Mesothelial cell of epicardium (in vitro differentiated cells): ENCODE measurements at places on chromosomes 6 and 20.

GRCh38 chr6:72218125-72218524, 331.8 kb downstream of the RIMS1 start:
- H3K4me1 ChIP-seq = peaks cover 30% of the 10 kb centered on the region
- DNase-seq = no peak
- H3K27ac ChIP-seq = no peak overlapping the region
- no peaks in the 10 kb centered on the region for H3K27me3 ChIP-seq
- no peaks in the 10 kb centered on the region for H3K36me3 ChIP-seq

- peak overlapping the region; percentile 22 for H3K27ac ChIP-seq
- peaks cover 25% of the 10 kb centered on the region for H3K36me3 ChIP-seq
- H3K27me3 ChIP-seq = no peaks in the 10 kb centered on the region
- H3K4me3 ChIP-seq = no peak overlapping the region
Observed at GRCh38 chr20:31708736-31709534, 13.7 kb downstream of the BCL2L1 start.

GRCh38 chr6:54307439-54307910, 766 bp upstream of the TINAG start:
- DNase-seq = no peak
- H3K36me3 ChIP-seq = no peaks in the 10 kb centered on the region
- H3K4me1 ChIP-seq = no peaks in the 10 kb centered on the region
- no peaks in the 10 kb centered on the region for H3K27me3 ChIP-seq

- no peak for DNase-seq
- no peak overlapping the region for H3K27ac ChIP-seq
- H3K4me3 ChIP-seq = no peak overlapping the region
- no peaks in the 10 kb centered on the region for H3K36me3 ChIP-seq
- H3K27me3 ChIP-seq = no peaks in the 10 kb centered on the region
Observed at GRCh38 chr6:163226836-163227485, 187.6 kb upstream of the QKI start.

DNA sequence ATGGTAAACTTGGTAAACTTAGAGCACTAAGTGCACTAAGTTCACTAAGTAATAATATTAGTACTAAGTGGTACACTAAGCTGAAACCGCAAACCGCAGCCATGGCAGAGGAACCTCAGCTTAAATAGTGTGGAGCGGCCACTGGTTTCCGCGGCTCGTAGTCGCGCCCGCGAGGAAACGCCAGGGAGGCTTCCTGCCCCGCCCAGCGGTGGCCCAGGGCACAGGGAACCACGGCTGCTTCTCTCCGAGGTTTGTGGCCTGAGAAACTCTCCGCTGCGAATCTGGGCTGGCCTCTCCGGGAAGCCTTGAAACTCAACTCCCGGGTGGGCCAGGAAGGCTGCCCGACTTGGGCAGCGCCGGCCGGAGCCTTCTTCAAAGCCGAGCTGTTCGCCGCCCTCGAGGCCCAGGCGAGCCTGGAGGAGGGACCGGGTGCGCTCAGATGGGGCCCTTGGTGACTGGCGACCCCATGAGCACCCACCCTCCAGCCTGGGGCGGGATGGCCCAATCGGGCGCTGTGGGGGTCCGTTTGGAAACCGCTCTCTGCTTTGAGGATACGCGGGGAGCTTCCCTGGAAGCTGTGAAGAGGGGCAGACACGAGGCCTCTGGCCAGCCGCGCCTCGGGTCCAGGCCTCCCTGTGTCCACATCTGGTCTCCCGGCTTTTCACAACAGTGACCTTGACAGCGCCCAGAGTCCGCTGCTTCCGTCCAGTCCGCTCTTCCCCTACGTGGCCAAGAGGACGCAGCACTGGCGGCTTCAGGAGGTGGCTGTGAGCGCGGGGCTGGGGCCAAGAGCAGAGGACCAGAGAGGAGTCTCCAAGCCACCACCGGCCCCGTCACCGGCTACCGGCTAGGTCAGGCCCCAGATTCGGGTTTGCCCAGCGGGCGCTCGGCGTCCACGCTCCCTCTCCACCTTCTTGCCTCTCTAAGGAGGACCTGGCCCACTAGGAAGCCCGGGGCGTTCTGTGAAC, 25.4 kb upstream of the HLA-E start:
- peaks cover 4% of the 10 kb centered on the region for H3K4me1 ChIP-seq
- no peaks in the 10 kb centered on the region for H3K36me3 ChIP-seq
- peaks cover 96% of the 10 kb centered on the region for H3K27me3 ChIP-seq
- no peak overlapping the region for H3K27ac ChIP-seq
- no peak overlapping the region for H3K4me3 ChIP-seq
- no peak for DNase-seq

- no peaks in the 10 kb centered on the region for H3K27me3 ChIP-seq
- H3K4me1 ChIP-seq = peaks cover 3% of the 10 kb centered on the region
- H3K36me3 ChIP-seq = peaks cover 1% of the 10 kb centered on the region
- no peak overlapping the region for H3K27ac ChIP-seq
- H3K4me3 ChIP-seq = no peak overlapping the region
Observed at GRCh38 chr6:131116755-131117360, 18.4 kb upstream of the AKAP7 start.

DNA sequence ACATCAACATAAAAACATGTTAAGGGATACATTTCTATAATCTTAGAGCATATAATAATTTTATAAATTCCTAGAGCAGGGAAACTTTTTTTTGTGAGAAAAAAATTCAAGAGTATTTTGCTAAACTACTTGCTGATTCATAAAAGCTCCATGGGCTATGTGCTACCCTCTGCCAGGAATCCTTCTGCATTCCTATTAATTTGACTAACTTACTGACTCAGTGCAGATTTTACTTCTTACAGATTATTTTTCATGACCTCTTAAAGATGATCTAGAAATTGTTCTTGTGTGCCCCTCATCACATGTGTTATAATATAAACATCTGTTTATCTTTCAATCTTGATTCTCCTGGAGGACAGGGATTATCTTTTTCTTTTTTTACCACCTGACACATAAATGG, 5.7 kb downstream of the VTA1 start:
- no peaks in the 10 kb centered on the region for H3K36me3 ChIP-seq
- H3K27ac ChIP-seq = no peak overlapping the region
- H3K4me1 ChIP-seq = peaks cover 26% of the 10 kb centered on the region
- no peak overlapping the region for H3K4me3 ChIP-seq

- H3K36me3 ChIP-seq = no peaks in the 10 kb centered on the region
- H3K4me3 ChIP-seq = peak within 1 kb of the TSS; percentile 60
Observed at GRCh38 chr20:44745598-44746366, at the start of gene KCNK15. KCNK15 (plus strand) TSS chr20:44745865; CDS start chr20:44745911, 46 bp downstream.

DNA sequence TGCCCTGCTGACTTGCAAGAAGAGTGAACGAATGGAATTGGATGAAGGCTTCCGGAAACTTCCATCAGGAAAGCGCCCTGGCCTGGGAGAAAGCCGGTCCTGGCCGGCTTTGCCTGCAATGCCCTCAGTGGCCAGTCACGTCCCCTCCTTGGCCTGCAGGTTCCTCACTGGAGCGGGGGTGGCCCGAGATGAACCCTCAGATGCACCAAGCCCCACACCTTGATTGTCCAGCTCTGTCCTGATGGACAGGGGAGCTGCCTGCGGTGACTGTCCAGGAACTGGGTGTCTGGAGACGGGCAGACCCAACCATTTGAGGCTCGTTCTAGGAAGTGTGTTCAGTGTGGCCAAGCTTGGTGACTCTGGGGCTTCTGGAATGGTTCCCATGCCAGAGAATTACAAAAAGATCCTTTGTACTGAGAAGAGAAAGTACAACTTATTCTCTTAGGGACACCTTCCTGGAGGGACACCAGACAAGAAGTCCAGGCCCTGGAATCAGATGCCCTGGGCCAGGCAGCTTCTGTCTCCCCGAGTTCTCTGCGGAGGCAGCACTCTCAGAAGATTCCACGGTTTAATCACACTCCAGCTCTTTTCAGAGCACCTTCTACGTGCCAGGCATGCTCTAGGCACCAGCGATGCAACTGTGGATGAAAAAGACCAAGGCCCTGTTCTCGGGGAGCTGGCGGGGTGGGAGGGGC, 17.1 kb upstream of the SULF2 start:
- peaks cover 27% of the 10 kb centered on the region for H3K27me3 ChIP-seq
- no peak for DNase-seq
- H3K36me3 ChIP-seq = no peaks in the 10 kb centered on the region
- no peak overlapping the region for H3K27ac ChIP-seq

DNA sequence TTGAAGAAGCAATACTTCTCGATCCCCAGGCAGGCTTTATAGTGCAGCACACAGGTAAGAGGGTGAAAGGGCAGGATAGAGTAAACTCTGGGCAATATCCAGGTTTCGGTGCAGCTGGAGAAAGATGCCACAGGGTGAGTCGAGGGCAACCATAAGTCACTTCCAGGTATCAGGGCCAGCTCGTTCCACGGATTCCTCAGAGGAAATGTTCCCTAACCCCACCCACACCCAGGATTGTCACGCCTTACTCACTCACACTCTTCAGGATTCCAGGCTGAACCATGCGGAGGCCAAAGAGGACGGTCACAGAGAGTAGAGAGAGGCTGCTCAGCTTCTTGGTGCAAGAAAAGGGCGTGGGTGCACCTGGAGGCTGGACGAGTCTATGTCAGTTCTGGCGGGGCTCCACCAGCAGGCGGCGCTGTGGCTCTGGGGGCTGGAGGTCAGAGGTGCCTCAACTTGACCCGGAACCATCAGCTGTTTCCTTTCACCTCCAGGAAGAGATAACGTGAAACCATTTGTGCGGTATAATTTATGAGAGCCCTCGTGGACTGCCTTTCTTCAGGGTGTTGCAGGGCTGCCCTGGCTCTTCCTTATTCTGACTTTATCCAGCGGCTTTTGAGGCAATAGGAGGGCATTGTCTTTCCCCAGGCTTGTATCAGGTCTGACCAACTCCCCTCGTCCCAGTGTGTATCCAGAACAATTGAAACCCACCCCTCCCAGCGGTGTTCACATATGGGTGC, 14.5 kb upstream of the WFDC12 start:
- peaks cover 26% of the 10 kb centered on the region for H3K27me3 ChIP-seq
- DNase-seq = no peak
- no peak overlapping the region for H3K4me3 ChIP-seq
- no peaks in the 10 kb centered on the region for H3K36me3 ChIP-seq
- no peaks in the 10 kb centered on the region for H3K4me1 ChIP-seq

- H3K4me1 ChIP-seq = peaks cover 8% of the 10 kb centered on the region
- DNase-seq = no peak
- H3K4me3 ChIP-seq = no peak overlapping the region
- H3K27ac ChIP-seq = no peak overlapping the region
- H3K36me3 ChIP-seq = peaks cover 6% of the 10 kb centered on the region
Observed at GRCh38 chr6:46628498-46628897, 24.1 kb downstream of the CYP39A1 start.

DNA sequence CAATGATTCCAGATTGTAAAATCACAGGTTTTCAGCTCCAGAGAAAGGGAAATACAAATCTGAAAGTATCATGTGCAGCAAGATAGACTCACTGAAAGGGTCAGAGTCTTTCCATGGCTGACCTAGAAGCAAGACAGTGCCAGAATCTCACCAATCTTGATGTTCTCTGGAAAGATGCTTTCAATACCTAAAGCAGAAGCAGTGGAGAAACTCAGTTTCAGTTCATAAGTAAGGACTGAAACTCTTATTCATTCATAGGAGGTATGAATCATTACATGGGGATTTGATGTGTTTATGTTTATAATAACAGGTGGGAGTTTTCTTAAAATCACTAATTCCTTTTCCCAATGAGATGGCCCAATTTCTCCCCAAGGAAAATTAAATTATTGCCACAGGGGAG, 42.5 kb downstream of the SLC2A12 start:
- peaks cover 6% of the 10 kb centered on the region for H3K36me3 ChIP-seq
- peaks cover 3% of the 10 kb centered on the region for H3K4me1 ChIP-seq
- H3K4me3 ChIP-seq = no peak overlapping the region
- no peaks in the 10 kb centered on the region for H3K27me3 ChIP-seq

DNA sequence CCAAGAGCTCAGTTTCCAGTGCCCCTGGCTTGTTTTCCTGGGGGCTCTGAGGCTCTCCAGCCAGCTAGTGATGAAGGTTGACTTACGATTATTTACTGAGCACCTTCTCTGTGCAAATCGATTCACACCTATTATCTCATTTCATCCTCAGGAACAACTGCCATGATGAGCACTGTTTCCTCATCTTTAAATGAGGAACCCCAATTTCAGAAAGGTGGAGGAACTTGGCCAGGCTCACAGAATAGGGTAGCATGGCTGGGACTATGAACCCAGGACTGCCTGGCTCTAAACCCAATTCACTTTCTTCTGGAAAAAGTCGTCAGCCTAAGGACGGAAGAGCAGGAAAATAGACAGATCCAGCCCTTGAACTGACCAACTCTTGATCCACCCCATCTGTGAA, 3.5 kb upstream of the BPI start:
- H3K36me3 ChIP-seq = no peaks in the 10 kb centered on the region
- no peaks in the 10 kb centered on the region for H3K27me3 ChIP-seq
- H3K4me1 ChIP-seq = peaks cover 14% of the 10 kb centered on the region
- H3K4me3 ChIP-seq = no peak overlapping the region
- peak overlapping the region; percentile 59 for H3K27ac ChIP-seq
- DNase-seq = no peak

GRCh38 chr6:121608270-121608669, 172.8 kb downstream of the GJA1 start:
- H3K27ac ChIP-seq = no peak overlapping the region
- H3K27me3 ChIP-seq = no peaks in the 10 kb centered on the region
- DNase-seq = no peak
- no peak overlapping the region for H3K4me3 ChIP-seq
- H3K4me1 ChIP-seq = peaks cover 15% of the 10 kb centered on the region

DNA sequence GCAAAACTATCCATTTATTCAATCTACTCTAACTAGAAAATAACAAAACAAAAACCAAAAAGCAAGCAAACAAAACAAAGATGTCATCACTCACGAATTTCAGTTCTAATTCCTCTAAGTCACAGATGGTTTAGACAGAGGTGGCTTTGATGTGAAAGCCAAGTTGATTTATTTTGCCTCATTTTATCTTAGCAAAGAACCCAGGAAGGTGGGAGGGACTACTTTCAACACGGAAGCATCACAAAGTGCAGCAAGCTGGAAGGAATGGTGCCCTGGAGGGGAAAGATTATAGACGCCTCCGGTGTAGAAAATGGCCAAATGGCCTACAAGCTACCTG, 88.4 kb downstream of the LAMP5 start:
- DNase-seq = no peak
- H3K27ac ChIP-seq = no peak overlapping the region
- H3K4me1 ChIP-seq = peaks cover 8% of the 10 kb centered on the region
- H3K36me3 ChIP-seq = no peaks in the 10 kb centered on the region

GRCh38 chr6:79446006-79446405, 91.2 kb downstream of the LCA5 start:
- H3K4me1 ChIP-seq = peaks cover 9% of the 10 kb centered on the region
- H3K27me3 ChIP-seq = no peaks in the 10 kb centered on the region
- DNase-seq = no peak
- H3K27ac ChIP-seq = no peak overlapping the region

- H3K27ac ChIP-seq = no peak overlapping the region
- H3K36me3 ChIP-seq = peaks cover 36% of the 10 kb centered on the region
- H3K4me1 ChIP-seq = peaks cover 2% of the 10 kb centered on the region
Observed at GRCh38 chr6:166942393-166943168, 13.8 kb downstream of the RNASET2 start.

DNA sequence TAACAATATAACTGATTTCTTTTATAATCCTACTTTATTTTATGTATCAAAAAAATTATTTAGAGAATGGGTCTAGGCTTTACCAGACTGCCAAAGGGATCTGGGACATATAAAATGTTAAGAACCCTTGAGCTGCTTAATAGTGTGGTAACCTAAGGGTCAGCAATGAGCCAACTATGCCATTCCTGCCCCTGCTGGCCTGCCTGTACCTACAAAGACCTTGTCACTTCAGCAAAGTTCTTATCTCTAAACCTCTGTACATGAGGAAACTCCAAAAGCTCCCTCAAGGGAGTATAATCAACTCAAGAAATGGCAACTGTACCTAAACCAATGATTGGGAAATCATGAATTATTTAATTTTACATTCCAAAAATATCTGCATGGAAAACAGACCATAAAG, 266.9 kb downstream of the PKHD1 start:
- no peak overlapping the region for H3K4me3 ChIP-seq
- DNase-seq = no peak
- no peaks in the 10 kb centered on the region for H3K27me3 ChIP-seq
- no peak overlapping the region for H3K27ac ChIP-seq
- peaks cover 5% of the 10 kb centered on the region for H3K4me1 ChIP-seq
